ENCODE measurements at places on chromosomes 5 and 9. TPM values are rescaled to one million over a fixed set of nuclear protein-coding genes. Genes with fewer than 3 reads are reported as not detected.

The GADD45G gene
- 0.41 TPM for total RNA-seq

The NEUROG1 gene
- total RNA-seq, result 0.04 TPM

The TMEM38B gene
- total RNA-seq, result 12.0 TPM

The SHOC1 gene
- total RNA-seq, result not detected

The CDH18 gene
- total RNA-seq, result not detected

The PLAC8L1 gene
- total RNA-seq, result not detected

The CDC20B gene
- total RNA-seq, result not detected

The RNF208 gene
- total RNA-seq, result 4.2 TPM

The HNRNPK gene
- 691 TPM for total RNA-seq

The RORB gene
- not detected for total RNA-seq

The ZNF366 gene
- total RNA-seq, result 0.13 TPM

The GLRA1 gene
- total RNA-seq, result not detected

The CDKN2B-AS1 gene
- total RNA-seq, result 0.04 TPM

The CCL28 gene
- total RNA-seq, result 7.5 TPM

The UNC5A gene
- 1.1 TPM for total RNA-seq

The C9orf50 gene
- not detected for total RNA-seq

The MBLAC2 gene
- 4.6 TPM for total RNA-seq

The FRMD3 gene
- 5.2 TPM for total RNA-seq

The INSYN2B gene
- 0.17 TPM for total RNA-seq

The ZFP2 gene
- total RNA-seq, result 2.9 TPM

The ECM2 gene
- not detected for total RNA-seq

The C8G gene
- not detected for total RNA-seq

The ARHGEF37 gene
- total RNA-seq, result 5.5 TPM

The SLC34A1 gene
- not detected for total RNA-seq

The PAPPA gene
- 15.5 TPM for total RNA-seq

The ENHO gene
- total RNA-seq, result not detected

The IL7R gene
- 4.0 TPM for total RNA-seq

The RARS1 gene
- 97.5 TPM for total RNA-seq

The SVEP1 gene
- total RNA-seq, result 1.6 TPM

The PCDHB5 gene
- total RNA-seq, result 3.1 TPM

The IL3 gene
- total RNA-seq, result not detected

The OR1N1 gene
- total RNA-seq, result not detected

The IL13 gene
- not detected for total RNA-seq

The PCDHB9 gene
- 0.71 TPM for total RNA-seq

The SLC1A3 gene
- 4.3 TPM for total RNA-seq

The PCAT7 gene
- not detected for total RNA-seq

The FAM240B gene
- total RNA-seq, result not detected
